ENCODE measurements at places on chromosomes 16 and 17.

DNA sequence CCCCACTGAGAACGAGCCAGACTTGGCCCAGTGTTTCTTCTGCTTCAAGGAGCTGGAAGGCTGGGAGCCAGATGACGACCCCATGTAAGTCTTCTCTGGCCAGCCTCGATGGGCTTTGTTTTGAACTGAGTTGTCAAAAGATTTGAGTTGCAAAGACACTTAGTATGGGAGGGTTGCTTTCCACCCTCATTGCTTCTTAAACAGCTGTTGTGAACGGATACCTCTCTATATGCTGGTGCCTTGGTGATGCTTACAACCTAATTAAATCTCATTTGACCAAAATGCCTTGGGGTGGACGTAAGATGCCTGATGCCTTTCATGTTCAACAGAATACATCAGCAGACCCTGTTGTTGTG is 631 bp downstream of the BIRC5 start:
- peak; percentile 3 for DNase-seq

DNA sequence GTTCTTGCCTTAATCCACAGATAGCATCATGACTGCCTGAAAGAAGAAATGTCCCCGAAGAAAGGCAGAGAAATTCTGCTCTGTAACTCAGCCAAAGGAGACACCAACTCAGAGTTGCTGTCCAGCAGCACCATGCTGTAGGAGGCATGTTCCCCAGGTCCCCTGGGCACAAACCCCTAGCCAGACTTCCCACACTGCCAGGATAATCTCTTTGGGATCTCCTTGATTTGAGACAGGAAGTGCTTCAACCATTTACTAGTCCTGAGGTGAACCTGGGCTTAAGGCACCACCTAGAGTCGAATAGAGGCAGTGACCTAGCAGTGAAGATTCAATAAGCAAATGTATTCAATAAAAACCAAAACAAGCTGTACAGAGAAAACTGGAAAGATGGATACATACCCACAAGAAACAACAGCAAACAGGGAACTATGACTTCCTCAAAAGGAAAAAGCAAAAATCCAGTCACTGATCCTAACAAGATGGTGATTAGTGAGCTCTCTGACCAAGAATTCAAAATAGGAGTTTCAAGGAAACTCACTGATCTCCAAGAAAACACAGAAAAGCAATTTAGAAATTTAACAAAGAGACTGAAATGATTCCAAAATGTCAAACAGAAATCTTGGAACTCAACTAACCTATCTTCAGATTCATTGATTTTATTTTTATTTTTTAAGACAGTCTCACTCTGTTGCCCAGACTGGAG is 5.7 kb downstream of the OR4D2 start:
- DNase-seq: peak; percentile 12

DNA sequence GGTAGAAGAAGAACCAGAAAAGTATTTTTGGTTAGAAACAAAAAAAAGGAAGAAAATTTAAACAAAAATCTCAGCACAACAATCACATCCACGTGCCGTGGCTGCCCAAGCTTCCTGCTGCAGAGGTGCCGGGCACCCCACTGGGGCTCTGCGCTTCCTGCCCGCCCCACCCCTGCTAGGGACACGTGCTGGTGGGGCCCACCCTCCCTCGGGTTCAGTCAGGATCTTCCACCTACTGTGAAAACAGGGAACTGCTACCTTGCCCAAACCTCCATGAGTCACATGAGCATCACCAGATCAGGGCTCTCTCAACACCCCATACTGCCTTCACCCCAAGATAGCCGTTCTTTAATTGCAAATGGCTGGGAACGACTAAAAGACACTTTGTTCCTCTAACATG is 24.4 kb upstream of the CYTH1 start:
- no peak for DNase-seq

GRCh38 chr16:85810742-85811115 is 11.2 kb downstream of the COX4I1 start:
- DNase-seq: no peak

DNA sequence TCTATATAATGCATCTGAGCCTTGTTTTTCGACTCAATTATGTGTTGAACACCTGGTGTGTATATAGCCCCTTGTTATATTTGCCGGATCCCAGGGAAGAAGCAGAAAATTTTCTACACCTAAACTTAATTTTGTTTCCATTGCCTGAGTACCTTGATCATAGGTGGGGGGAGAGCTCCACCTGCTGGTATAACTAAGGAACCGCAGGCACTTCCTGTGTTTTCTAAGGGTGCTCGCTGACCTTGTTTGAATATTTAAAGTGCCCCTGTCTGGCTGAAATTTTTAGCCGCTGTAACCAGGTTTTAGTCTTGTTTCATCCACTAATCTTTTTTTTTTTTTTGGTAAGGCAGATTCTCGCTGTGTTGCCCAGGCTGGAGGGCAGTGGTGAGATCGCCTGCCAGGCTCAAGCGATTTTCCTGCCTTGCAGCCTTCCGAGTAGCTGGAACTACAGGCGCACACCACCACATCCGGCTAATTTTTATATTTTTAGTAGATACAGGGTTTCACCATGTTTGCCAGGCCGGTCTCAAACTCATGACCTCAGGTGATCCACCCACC is 6.5 kb upstream of the NUBP1 start:
- DNase-seq: peak; percentile 74

DNA sequence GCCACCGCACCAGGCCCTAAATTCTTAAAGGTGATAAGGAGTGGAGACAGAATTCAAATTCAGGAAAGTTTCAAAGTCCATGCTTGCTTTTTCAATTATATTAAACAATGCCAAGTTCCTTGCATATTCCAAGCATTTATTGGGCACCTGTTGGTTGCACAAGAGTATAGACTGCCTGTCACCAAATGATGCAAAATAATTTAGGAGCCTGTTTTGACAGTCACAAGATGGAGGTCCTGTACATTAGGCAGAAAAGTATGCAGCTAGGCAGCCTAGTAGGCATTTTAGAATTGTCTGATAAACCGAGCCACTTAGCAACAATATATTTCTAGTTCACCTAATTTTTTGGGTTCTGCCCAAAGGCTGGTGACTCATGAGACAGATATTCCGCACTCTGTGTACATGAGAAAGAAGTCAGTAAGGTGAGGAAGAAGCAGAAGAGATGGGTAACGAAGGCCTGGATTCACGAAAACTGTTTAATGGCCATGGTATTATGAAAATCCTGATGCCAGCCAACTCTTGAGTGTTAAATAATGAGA is 7.3 kb downstream of the ACACA start:
- no peak for DNase-seq

- DNase-seq: no peak
Observed at GRCh38 chr16:8258523-8258922, 331.8 kb downstream of the TMEM114 start.

- peak; percentile 84 for DNase-seq
Observed at GRCh38 chr17:12256380-12256995, 235.8 kb downstream of the MAP2K4 start.

- peak; percentile 56 for DNase-seq
Observed at GRCh38 chr17:29663155-29663554, 40.4 kb upstream of the CORO6 start.

- DNase-seq: peak; percentile 47
Observed at GRCh38 chr16:86018487-86018886, 119.5 kb downstream of the IRF8 start.

DNA sequence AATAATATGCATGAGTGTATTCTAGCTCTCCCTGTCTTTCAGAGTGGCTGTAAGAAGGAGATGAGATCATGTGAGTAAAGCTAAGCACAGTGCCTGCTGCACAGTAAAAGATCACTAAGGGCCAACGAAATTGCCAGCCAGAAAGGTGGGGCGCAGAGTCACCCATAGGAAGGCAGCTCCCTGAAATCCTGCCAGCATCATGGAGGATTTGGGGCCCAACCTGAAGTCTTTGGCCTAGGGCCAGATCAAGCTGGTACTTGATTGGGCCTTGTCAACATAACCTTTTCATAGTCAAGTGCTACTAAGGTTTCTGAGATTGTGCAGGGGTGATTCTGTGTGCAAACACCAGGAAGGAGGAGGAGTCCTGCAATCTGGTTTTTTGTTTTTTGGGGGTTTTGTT is 16.5 kb downstream of the SCNN1B start:
- no peak for DNase-seq

DNA sequence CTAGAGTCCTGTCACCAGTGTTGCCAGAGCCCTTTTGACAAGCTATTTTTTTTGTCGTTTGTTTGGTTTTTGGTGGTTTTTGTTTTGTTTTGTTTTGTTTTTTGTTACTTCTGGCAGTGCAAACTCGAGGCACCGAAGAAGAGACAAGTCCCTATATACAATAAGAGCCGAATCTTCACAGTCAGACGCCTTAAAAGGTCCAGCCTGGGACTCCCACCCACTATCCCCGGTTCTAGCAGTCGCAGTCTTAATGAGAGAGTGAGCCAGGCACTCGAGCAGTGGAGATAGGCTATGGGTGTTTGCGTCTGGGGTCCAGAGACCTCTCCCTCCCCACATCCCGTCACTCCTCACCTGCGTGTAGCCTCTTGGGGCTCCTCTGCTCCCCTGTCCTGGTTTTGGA is 1.9 kb downstream of the OR1F1 start:
- DNase-seq: no peak

GRCh38 chr17:40322358-40323315 is 13.7 kb downstream of the RARA start:
- peak; percentile 92 for DNase-seq

- peak; percentile 30 for DNase-seq
Observed at GRCh38 chr17:42846594-42847280, 2.4 kb downstream of the AOC2 start.

GRCh38 chr17:2929881-2930533 is 133.4 kb downstream of the OR1D5 start:
- peak; percentile 51 for DNase-seq

GRCh38 chr16:13645601-13646245 is 274.2 kb upstream of the ERCC4 start:
- no peak for DNase-seq

- DNase-seq: peak; percentile 18
Observed at GRCh38 chr16:68839831-68840230, 3.5 kb upstream of the TANGO6 start.

- no peak for DNase-seq
Observed at GRCh38 chr17:75856062-75856756, 1.1 kb upstream of the WBP2 start.

DNA sequence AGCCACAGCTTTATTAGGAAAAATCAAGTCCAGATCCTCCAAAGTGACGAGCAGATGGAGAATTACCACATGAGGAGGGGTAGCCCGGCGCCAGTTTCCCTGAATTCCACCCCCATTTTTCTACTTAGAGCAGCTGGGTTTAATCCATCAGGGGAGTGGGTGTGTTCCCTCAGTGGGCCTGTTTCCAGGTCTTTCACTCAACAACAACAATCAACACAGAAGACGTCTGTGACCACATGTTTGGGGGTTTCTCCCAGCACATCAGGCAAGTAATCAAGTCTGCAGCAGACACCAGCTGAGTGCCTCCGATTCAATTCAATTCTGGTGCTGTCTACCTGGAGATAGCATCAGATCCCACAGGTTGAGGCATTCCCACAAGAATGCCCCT is 6.8 kb downstream of the SLC6A2 start:
- no peak for DNase-seq

DNA sequence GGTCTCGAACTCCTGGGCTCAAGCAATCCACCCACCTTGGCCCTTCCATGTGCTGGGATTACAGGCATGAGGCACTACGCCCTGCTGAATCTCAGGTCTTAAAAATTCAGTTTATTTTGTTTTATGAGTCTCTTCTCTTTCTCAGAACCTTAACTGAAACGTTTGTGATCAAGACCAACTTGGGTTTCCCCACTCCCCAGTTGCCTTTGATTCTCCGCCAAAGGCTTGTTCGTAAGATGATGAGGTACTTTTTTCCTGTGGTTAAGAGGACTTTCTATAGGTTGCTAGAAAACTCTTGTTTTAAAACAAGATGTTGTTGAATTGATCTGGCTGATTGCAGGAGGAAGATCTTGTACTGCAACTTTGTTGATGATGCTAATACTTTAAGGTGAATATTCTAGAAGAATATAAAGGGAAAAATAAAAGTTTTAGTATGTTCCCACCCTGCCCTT is 11.7 kb downstream of the ABCC1 start:
- DNase-seq: no peak

DNA sequence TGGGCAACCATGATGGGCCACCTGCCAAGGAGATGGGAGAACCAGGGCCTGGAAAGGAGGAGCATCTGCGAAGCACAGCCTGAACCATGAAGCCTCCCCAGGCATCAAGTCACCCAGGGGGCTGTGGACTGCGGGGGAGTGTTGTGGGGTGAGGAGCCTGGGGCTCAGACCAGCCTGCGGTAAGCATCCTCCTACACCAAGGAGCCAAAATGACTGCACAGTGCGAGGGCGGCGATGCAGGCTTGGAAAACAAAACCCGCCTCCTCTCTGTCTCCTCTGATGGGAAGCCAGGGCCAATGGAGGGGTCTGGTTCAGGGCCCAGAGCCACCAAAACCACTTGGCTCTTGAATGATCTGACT is 18.1 kb upstream of the MAF start:
- no peak for DNase-seq

DNA sequence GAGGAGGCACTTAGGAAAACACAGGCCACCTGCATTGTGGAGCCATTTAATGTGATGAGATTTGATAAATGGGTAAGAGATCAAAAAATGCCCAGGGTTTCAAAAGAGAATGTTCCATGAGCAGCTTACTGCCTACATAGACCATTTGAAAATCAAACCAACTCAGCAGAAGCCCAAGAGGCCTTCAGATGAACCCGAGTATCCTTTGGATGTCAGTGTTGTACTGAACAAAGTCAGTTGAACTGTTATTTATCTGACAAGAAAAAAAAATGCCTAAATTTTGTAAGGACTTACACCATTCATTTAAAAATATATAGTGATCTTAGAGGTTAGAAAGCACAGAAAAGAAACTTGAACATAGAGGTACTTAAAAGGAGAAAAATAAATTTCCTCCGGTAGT is 381.7 kb downstream of the ZFHX3 start:
- DNase-seq: peak; percentile 22

Data from EH (cell line).